RWPE2 (cell line): ENCODE measurements at places on chromosomes 13 and 19.

DNA sequence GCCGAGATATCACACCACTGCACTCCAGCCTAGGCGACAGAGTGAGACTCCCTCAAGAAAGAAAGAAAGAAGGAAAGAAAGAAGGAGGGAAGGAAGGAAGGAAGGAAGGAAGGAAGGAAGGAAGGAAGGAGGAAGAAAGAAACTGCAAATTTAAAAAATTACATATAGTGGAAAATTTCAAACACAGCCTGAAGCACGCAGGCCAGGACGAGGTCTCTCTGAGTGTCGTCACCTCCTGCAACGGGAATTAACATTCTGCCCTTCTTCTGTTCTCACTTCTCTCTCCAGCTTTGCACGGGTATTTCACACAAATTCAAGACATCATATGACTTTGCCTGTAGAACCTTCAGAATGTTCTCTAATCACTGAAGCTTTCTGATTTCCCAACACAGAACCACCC, 108.2 kb downstream of the GNG7 start:
- DNase-seq = no peak

GRCh38 chr13:114261328-114261965, 20.0 kb upstream of the UPF3A start:
- no peak for DNase-seq

DNA sequence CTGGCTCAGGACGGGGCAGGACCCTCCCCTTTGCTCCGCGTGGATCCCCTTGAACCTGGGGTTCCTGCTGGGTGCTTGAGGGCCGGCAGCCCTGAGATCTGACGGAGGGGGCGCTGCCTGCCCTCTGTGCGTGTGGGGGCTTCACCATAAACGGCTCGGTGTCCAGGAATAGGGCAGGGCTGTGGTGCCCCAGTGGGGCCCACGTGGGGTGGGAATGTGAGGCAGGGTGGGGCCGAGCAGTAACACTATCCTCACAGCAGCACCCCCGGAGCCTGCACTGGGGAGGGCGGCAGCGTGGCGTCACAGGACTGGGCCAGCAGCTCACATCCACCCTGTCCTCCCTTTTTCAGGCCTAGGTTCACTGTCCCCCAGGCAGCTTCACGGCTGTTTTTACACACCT, 38.0 kb downstream of the GAS6 start:
- DNase-seq = no peak

DNA sequence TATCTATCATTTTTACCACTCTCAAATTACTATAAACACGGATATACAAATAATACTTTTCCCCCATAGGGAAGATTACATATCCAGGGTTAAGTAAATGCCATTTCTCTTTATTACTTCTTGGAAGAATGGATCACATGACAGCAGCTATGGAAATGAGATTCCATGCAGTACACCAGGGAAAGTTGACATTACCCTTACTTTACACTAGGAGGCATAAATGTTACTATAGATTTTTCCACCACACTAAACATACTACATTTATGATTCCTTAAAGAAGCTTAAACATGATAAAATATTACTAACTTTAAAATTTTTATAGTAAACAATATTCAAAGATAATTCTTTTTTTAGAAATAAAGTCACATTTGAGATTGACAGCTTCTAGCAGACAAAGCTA, 611.4 kb downstream of the PCDH9 start:
- DNase-seq = no peak

DNA sequence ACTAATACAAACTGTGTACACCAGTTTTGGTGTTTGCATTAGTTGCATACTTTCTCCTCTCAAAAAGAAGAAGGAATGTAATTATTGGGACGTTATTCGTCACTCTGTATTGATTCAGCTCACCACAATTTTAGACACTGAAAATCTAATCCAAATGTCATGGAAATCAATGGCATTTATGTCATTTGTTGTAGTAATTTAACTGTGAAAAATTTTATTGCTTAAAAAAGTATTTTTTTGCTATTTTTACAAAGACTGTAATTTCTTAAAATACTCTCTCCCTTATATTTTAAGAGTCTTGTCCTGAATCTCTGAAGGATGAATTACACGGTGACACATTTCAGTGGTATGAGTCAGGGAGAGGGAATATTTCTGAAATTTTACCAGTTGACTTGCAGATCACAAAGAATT, 2117.6 kb downstream of the PCDH9 start:
- DNase-seq = no peak

GRCh38 chr19:44496711-44497110, 3.6 kb downstream of the ZNF180 start:
- DNase-seq = no peak

DNA sequence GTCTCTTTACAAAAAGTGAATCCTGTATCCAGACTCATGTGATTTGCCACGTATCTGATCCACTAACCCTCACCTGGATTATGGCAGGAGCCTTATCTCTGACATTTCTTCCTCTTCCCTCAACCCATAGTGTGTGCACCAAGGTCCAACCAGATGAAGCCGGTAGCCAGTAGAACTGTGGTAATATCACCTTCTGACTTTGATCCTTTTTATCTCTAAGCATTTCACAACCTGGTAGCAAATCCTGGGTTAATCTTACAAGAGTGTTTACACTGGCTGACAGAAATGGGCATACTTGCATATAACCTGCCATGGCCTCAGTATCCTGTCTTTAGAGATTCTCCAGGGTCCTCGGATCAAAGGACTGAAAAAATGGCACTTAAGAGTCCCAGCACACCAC, 1.9 kb downstream of the ZNF417 start:
- no peak for DNase-seq

DNA sequence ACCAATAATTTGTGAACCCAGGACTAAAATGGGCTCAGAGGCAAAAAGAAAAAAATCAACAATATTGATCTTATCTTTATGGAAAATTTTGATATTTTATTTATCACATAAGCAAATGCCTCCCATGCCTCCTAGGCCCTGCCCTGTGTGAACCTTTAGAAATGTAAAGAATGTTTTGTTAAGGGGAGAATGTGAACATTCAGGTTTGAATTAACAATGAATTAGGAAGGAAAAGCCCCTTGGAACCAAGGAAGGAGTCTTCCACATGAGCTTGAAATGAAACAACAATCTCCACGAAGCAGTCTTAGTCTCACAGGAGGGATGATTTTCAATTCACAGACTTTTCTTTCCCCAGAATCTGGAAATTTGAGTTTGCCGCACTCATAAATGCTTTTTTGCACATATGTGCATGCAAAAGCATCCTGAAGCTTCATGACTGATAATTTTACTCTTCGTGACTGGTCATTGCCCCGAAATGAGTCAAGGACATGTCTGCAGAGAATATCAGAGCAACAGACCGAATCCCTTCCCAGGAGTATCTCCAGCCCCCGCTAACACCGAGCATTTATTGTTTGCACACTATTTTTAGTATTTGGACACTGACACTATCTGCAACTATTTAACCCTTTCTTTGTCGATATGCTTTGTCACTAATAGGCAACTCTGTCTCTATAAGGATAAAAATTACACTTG, 135.2 kb downstream of the DCT start:
- no peak for DNase-seq

- DNase-seq = no peak
Observed at GRCh38 chr13:67275351-67275960, 45.3 kb upstream of the PCDH9 start.

DNA sequence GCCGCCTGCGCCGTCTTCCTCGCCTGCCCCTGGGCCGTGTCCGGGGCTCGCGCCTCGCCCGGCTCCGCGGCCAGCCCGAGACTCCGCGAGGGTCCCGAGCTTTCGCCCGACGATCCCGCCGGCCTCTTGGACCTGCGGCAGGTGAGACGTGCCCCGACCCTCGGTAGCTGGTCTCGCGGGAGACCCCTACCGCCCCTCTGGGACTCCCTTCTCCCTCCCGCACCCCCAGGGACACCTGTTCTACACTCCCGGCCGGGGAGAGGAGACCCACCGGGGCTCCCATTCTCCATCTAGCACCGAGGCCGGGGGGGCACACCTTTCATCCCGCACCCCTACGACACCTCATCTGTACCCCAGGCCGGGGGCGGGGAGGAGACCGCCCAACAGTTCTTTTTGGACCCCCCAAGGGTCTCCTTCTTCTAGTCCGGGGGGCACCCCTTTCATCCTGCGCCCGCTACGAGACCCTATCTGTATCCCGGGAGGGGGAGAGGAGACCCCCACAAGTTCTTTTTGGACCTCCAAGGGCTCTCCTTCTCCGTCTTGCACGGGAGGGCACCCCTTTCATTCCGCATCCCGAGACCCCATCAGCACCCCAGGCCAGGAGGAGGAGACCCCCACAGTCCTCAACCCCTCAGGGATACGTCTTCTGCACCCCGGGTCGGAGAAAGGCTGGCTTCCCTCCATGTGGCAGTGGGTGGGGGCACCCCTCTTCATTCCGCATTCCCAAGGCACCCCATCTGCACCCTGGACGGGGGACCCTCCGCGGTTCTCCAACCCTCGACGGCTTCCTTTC, 533 bp downstream of the TNFSF9 start:
- no peak for DNase-seq

- no peak for DNase-seq
Observed at GRCh38 chr19:13044231-13044836, 49.1 kb downstream of the NFIX start.

DNA sequence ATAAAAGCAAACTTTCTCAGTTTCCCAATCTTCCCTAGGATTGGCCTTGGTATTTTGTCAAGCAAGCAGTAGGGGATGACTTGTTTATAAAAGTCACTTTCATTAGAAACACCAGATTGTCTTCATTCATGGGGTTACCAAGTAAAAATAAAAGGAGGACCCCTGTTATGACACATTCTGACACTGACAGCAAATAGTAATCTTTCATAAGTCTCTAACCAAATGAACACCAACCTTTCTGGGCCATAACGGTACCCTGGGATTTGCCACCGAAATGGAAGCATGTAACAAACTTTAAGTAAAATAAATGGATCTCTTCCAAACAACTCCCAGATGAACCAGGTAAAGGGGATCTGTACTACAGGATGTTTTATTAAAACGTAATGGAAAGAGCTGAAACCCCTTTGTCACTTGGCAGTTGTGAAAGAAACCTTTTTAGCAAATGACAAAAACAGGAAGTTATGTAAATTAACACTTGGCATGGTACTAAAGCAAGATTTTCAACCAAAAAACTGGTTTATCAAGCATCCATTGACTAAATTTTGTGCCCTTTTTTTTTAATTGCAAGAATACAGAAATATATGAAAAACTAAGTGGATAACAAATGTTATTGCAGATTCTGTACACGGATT, 335.6 kb downstream of the RBM26 start:
- DNase-seq = no peak

DNA sequence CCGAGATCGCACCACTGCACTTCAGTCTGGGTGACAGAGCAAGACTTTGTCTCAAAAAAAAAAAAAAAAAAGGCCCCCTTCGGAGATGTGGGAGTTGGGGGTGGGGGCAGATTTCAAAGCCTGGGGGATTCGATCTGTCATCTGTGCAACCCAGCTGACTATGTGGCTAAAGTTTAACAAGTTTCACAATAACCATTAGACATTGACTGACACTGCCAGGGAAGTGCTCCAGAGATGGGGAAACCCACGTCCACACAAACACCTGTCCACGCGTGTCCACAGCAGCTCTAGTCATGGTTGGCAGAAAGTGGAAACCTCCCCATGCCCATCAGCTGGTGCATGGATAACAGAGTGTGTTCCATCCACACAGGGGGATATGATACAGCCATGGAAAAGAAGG, 37.6 kb upstream of the HOMER3 start:
- DNase-seq = no peak

DNA sequence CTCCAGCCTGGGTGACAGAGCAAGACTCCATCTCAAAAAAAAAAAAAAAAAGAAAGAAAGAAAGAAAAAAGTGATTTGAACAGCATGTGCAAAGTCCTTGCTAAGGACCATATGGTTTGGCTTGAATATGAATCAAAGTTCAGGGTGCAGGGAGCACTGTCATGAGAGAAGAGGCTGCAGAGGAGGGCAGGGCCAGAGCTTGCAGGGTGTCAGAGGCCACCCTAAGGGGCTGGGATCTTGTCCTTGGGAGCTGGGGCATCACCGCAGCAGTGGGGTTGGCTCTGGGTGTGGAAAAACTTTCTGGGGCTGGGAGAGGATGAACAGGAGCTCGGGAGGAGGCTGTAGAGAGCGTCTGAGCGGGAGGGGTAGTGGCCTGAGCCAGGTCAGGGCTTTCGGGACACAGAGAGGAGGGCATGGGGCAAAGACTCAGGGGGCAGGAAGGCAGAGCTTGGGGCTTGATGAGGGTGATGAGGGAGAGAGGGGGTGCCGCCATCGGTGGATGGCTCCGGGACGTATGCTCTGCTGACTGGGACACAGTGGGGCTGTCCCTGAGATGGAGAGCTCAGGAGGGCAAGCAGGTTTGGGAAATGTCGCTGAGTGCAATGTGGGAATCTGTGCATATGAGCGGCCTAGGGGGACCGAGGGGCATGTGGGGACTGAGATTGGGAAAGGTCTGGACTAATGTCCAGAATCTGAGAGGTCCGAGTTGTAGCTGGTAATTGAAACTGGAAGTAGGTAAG, 3.0 kb downstream of the TRPM4 start:
- DNase-seq = no peak

DNA sequence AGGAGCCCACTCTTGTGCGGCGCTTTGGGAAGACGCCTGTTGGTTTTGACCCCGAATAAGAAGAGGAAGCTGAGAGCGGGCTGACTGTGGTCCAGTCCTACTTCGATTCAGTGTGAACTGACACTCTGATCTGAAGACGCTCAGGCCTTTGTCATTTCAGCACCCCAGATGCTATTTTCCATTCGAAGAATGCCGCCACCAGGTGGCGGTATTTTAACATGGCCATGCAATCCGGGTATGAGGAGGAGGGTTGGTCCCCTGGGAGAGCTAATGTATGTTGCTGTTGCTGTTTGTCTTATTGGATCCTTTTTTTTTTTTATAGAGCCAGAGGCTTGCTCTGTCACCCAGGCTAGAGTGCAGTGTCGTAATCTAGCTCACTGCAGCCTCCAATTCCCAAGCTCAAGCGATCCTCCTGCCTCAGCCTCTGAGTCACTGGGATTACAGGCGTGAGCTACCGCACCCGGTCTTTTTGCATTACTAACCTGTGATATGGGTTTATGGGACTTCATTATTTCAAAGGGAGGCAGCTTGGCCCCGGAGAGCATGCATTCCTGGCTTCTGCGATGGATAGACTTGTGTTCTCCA, 803 bp upstream of the TIMM44 start:
- no peak for DNase-seq

- DNase-seq = no peak
Observed at GRCh38 chr19:53466726-53467484, 628 bp upstream of the ZNF813 start.

GRCh38 chr19:11767633-11768133, 883 bp downstream of the ZNF441 start:
- no peak for DNase-seq

DNA sequence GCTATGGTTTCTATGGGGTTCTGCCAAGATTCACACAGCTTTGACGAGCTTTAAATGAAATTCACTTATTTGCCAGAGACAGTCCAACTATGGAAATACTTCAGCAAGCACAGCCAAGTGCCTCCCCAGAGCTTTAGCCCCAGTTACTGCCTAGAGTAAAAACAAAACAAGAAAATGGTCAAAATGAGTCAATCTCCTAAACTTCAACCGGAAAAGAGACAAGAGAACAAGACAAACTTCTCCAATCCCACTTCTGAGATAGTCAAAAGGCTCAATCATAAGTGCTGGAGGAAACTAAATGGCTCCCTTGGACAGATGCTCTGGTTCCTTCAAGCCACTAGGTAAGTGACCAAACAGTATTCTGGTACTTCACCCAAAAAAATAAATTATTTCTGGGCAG, 65.8 kb downstream of the KATNAL1 start:
- no peak for DNase-seq
